PC-9 (cell line): ENCODE measurements at places on chromosomes 1 and 21. TPM values are rescaled to one million over a fixed set of nuclear protein-coding genes. Genes with fewer than 3 reads are reported as not detected.

- DNase-seq = no peak
- no peaks in the 10 kb centered on the region for H3K36me3 ChIP-seq
- no peaks in the 10 kb centered on the region for H3K27me3 ChIP-seq
- H3K4me1 ChIP-seq = no peaks in the 10 kb centered on the region
Observed at GRCh38 chr1:24846671-24847070, 83.4 kb downstream of the RUNX3 start.

Gene ANGPTL3
- not detected in 2 replicates for total RNA-seq

Gene HSD3B2
- not detected in 2 replicates for total RNA-seq

Gene TMEM81
- 4.7 and 5.4 TPM in 2 replicates for total RNA-seq
